ENCODE measurements at places on chromosomes 1 and 21. TPM values are rescaled to one million over a fixed set of nuclear protein-coding genes. Genes with fewer than 3 reads are reported as not detected.

DNA sequence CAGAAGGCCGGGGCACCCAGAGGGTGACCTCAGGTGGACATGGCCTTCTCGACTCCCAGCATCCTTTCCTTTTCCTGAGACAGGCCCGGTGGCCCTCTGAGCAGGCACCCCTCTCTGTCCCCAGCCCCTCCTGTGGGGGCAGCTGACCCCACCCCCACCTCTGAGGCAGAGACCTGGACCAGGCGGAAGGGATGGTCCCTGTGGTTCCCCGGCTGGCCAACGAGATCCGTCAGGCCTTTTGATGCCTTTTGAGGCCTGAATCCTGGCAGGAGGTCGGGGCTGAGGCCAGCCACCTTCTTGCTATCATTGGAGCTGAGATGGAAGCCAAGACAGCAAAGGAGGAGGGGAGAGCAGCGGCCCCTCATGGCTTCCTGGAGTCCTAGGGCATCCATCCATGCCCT lies 50.2 kb upstream of the ACTRT2 start:
- DNase-seq, result no peak

THBS3 gene
- total RNA-seq, result 72.4 TPM

SELENON gene
- 39.3 TPM for total RNA-seq

DNA sequence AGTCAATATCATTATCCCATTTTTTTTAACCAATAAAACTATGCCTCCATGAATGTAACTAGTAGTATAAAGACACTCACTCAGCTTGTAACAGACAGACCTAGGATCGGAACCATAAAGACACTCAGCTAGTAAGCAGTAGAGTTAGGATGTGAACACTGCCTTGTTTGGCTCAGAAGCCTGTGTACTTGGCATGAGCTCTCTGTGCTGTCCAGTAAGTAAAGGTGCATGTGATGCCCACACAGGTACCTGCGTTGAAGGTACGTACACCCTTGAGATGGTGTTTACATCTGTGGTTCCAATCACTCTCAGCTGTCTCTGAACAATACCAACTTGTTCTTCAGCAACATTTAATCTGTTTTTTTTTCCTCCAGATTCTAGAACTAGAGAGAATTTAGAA lies 252.1 kb upstream of the SGIP1 start:
- DNase-seq, result no peak

AADACL4 gene
- total RNA-seq, result not detected

Measured in hematopoietic multipotent progenitor cell (in vitro differentiated cells).